ENCODE measurements at places on chromosomes 1 and 21.

- no peak for DNase-seq
These were observed 11.2 kb downstream of the RBM15 start for GRCh38 chr1:110350360-110350759.

DNA sequence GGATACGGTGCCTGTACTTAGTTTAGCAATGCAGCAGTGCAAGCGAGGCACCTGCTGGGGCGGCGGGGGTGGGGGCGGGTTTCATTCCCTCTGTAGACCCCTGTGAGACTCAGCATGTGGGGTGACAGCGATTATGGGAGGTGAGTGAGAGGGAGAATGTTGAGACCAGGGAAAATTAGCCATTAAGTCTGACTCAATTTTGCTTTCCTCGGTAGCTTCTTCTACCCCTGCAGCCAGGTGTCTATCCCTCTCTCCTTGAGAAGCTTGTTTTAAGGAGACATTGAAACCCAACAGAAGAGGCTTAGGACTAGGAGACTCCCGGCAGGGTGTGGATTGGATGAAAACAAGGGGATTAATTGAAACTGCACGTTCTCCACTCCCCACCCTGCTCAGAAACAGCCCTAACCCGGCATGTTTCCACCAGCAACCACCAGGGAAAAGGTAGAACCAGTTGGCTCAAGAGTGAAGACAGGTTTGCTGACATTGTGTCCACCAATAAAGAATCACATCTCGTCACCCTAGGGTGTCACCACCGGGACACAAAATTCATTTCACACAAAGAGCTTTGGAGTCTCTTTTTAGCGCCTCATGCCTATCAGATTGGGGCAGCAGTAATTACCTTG, 20.6 kb upstream of the ATF3 start:
- DNase-seq = no peak

DNA sequence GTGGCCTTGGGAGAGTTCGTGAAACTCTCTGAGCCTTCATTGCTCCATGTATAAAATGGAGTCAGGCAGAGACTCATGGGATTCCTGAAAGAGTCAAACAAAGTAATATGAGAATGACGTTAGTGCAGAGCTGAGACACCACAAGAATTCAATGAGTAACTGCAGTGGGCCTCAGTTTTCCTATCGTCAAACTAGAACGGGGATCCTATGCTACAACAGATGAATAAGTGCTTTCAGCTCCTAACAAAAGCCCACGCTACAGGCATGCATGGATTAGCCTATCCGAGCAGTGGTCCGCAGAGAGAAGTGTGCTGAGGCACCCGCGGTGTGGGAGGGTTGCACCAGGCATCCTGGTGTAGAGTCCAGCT, 124.7 kb downstream of the SYF2 start:
- no peak for DNase-seq

DNA sequence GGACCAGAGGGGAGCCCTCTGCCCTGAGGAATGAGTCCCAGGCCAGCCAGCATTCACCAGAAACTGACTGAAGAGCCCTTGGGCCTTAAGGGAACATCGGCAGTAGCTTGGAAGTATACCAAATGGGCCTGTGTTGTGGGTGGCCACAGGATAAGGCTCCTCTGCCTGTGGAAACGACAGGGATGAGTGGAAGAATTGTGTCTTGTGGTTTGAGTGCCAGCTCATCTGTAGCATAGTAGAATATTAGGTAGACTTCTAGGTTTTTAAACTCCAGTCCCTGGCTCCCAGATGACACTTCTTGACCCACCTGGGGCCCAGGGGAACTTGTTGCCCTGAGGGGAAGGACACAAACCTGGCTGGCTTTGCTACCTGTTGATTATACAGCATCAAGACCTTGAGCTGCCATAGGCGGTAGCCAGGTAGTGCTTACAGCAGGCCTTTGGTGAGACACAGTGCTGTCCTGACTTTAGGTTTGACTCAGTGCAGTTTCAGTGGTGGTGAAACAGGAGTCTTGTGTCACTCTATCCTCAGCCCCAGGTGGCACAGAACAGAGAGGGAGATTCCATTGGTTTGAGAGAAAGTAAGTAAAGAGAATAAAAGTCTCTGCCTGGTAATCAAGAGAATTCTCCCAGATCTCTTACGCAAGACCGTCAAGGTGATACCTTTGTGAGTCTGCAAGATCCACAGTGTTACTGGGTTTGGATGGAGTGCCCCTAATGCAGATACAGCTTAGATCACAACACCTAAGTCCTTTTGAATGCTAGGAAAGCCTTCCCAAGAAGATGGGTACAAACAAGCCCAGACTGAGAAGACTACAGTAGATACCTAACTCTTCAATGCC, 50.2 kb downstream of the RABGAP1L start:
- DNase-seq = no peak

DNA sequence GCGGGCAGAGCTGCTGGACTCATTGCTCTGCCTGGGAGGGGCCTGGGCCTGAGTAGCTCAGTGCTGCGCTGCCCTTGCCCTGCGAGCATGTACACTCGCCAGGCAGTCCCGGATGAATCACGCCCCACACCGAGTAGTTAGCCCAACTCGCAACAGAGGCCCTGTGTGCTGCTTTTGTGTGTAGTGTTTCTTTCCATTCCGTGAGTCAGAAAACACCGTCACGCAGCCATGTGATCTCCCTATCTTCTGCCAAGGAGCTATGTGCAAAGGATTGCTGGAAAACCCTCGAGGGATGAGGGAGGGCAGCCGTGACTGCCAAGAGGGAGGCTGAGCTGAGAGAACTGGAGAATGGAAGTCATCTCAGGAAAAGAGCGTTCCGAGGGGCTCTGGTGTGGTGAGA, 37.3 kb downstream of the NENF start:
- no peak for DNase-seq

DNA sequence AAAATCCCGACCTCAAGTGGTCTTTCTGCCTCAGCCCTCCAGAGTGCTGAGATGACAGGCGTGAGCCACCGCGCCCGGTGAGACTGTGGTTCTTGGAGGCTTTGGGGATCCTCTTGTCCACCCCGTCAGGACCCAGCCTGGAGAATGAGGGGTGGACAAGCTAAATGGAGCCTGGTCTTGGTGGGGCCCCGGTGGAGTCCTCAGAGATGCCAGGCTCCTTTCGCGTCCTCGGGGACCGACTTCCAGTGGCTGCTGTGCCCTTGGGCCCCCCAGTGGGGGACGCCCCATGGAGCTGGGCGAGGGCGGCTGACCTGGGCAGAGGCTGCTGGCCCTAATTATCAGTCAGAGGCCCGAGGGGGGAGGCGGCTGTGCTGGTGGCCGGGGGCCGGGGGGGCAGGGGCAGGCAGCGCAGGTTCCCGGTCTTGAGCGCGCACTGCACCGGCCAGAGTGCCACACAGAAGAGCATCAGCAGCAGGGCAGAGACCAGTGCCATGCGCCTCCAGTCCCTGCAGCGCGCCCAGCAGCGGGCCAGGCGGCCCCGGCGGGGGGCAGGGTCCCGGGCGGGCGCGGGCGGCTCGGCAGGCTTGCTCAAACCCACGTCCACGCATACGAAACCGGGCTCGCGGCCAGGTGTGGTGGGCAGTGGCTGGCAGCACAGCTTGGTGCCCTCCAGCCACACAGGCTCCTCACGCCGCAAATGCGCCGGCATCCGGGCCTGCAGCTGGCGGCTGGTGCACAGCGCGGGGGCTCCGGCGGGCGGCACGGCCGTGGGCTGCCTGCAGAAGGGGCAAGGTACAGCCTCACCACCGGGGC, 2.4 kb downstream of the RNF223 start:
- no peak for DNase-seq
